Activated CD8-positive, alpha-beta memory T cell treated with anti-CD3 and anti-CD28 coated beads for 48 hours (primary cell): ENCODE measurements at places on chromosomes 1 and 21.

DNA sequence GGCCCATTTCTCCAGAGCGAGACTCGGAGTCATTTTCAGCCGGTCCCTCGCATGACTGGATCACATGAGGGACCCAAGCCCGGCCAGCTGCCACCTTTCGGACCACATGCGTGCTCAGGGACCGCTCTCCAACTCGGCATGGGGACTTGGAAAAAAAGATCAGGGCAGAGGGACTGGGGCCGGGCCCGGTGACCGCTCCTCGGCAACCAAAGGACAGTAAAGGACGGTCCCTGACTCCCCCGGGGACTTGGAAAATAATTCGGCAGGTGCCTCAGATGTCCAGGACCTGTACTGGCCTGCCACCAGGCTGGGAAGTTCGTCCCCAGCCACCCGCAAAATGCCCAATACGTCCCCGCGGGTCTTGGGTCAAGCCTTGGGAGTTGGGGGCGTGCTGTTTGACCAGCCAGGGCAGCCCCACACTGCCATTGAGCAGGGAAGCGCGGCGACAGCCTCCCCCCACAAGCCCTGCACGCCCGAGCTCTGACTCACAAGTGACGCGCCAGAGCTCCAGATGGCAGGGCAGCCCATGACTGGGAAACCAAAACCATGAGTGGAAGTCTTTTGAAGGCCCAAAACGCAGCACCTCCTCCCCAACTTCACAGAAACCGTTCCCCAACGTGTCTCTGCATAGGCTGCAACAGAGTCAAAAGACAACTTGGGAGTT is 134.5 kb downstream of the LIPI start:
- no peak for DNase-seq

GRCh38 chr21:25911730-25912401 is 177.1 kb downstream of the GABPA start:
- no peak for DNase-seq

- no peak for DNase-seq
Measured at GRCh38 chr1:209015092-209015491, 568.4 kb upstream of the CAMK1G start.

DNA sequence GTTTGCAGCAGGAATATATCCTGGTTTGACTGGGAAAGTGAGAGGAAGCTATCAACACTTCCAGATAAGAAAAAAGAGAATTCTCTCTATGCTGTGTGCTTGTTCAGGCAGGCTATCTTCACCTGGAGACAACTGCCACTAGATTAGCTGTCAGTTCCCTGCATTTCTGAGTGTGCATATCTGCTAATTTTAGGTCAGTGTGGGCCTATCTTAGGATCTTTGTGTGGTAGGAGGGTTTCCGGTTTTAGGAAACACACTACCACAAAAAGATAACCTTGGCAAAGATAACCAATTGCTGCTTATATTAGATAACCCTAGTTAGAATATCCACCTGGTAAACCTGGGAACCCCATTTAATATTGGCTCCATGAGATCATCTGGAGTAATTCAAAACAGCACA is 22.5 kb upstream of the GBP5 start:
- DNase-seq, result no peak

DNA sequence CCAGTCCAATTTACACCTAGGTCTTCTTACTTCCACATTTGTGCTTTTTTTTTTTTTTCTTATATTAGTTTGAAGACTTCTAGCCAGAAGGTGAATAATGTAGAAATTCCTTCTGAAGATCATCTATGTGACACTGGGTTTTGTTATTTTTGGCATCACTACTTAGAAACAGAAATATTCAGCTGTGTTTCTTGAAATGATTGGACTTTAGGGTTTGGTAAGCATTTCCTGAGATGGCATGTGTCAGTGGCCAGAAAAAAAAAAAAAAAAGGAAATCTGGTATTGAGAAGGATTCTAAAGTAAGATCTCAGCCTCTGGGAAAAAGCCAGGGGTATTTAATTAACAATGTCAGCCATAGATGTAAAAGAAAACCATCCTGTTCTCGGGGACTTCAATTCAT is 43.4 kb upstream of the LRRC8C start:
- no peak for DNase-seq

DNA sequence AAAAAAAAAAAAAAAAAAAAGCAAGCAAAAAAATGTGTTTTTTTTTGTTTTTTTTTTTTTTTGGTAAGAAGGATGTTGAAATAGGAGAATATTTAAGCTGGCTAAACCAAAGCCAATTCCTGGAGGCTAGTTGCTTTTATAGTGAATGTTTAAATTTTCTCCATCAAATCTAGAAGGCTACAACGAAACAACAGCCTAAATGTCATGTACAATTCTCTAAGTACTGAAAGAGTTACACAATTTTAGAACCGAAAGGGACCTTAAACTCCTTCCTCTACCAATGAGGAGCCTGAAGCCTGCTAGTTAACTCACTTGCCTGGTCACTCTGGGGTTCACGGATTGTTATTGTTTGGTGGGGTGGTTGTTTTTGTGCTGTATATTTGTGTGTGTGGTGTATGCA is 3.5 kb downstream of the WLS start:
- no peak for DNase-seq

DNA sequence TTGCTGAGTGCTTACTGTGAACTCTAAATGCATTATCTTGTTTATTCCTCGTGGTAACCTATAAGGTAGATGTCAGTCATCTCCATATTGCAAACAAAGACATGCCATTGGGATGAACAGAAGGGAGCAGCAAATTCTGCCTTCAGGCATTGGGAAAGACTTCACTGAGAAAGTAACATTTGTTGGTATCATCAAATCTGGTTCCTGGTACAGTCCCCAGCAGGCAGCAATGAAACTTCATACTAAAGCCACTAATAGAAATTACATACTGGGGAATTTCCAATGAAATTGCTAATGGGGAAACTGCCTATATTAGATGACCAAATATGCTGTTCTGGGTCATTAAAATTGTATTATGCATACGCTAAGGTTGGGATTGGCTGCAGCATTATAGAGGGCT is 47.3 kb upstream of the ST6GALNAC5 start:
- DNase-seq, result no peak

DNA sequence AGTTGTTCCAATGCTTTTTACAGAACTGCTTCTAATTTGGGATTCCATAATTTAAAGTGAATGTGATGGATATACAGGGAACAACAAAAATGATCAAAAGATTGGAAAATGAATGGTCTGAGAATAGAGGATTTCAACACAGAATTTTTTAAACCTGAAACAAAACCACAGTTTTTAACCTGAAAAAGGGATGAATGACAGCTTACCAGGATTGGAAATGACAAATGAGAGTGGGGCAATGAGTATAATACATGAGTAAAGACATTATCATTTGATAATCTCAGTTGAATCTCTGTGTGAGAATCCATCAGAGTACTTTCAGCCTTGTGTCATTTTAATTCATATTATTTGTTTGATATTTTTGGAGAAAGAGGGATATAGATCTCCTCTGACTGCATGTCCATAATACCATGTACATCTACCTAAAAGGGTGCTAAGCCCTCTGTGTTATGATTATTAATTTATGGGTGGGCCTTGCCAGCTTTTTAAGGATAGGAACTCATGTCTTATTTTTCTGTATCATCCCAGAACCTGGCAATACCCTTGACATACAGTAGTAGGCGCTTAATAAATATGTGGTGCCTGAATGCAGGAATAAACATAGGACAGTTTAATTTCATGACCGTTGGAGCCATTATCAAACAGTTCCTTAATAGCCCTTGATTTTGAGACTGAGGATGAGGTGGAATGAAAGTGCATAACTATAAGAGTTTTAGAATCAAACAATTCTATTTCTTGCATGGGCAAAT is 12.4 kb upstream of the ATP6V1G3 start:
- no peak for DNase-seq

DNA sequence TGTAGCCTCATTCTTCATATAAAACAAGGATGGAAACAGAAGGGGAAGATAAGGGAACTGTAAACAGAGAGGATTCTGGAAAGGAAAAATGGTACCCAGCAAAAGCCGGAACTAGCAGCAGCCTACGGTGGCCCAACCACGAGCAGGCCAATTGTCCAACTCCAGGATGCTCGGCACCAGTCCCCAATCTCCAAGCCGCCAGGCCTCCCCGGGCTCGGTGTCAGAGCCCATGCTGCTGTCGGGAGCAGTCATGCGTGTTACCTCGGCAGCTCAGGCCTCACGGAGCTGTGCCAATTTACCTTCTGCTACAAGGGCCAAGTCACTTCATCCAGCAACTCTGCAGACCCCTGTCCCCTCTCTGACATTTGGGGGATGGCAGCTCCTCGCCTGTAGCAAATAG is 130.8 kb downstream of the ZBTB18 start:
- DNase-seq, result no peak

DNA sequence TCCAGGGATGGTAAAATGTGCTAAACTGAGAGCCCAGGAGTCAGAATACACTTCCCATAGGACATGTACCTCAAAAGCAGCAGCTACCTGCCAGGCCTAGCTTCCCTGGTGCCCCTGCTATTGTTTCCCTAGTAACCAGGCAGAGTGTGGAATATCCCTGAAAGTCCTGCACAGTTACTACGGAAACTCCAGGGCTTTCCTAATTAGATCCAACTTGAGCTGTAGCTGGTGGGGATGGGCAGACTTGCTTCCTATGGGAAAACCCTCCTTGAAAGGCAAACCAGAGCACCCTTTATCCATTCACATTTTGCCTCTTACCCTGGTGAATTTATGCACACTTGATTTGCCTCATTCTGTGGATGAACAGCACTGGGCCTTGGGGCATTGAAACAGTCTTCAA is 559.9 kb upstream of the PBX1 start:
- DNase-seq, result no peak

- DNase-seq, result no peak
Measured at GRCh38 chr1:4796161-4797015, 142.0 kb downstream of the AJAP1 start.

DNA sequence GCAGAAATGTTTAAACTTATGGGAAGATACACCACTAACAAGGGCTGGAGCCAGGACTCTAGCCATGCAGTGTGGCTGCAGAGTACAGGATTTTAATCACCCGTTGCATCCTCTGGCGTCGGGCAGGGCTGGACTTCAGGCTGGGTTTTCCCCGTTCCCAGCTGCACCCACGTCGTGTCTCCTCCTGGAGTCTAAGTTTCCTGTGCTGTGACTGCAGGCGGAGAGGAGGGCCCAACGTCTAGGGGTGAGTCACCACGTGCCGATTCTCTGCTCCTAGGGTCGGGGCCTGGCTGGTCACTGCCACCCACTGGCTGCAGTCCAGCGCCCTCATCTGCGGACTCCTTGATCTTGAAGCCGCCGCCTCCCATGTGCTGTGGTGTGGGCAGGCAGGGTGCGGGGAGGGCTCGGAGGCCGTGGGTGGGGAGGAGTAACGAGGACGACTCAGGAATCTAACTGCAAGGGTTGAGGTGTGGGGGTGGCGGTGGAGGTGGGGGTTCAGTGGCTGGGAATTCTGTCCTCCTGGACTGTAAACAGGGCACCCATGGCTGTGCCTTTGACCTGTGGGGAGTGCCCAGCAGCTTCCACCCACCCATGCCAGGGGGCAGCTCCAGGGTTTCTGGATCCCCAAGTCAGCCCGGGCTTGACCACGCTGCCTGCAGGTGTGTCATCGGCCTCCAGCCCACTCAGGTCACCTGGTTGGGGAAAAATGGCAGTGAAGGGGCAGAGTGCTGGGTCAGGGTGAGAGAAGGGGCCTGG is 77.8 kb downstream of the ALPL start:
- DNase-seq, result no peak

GRCh38 chr1:112769611-112770010 is 54.5 kb upstream of the PPM1J start:
- no peak for DNase-seq

GRCh38 chr1:226310637-226311195 is 1.8 kb upstream of the LIN9 start:
- DNase-seq, result no peak

DNA sequence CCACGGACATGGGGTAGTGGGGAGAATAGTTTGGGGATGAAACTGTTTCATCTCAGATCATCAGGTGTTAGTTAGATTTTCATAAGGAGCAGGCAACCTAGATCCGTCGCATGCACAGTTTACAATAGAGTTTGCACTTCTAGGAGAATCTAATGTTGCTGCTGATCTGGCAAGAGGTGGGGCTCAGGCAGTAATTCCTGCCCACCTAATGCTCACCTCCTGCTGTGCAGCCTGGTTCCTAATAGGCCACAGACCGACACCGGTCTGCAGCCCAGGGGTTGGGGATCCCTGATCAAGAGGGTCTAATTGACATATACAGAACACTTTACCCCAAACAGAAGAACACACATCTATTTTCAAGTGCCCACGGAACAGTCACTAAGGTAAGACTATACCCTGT is 275.1 kb downstream of the PTPRU start:
- no peak for DNase-seq

DNA sequence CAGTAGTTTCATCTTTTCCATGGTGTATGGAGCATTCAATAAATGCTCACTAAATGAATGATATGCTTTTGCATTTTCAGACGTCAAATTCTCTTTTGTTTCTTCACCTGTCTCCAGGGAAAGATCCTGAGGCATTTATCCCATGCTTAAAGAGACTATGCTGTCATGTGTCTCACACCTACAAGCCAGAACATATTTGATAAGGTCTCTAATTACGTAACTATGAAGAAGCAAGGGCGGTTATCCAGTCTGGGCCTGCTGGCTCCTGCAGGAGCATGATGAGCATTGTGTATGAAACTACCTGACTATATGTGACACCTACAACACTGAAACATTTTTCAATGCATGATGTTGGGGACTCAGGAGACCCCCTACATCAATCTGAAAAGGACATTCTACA is 51.8 kb downstream of the FBXO42 start:
- DNase-seq, result no peak

- no peak for DNase-seq
Measured at GRCh38 chr1:203858055-203858454, 3.3 kb upstream of the SNRPE start.

DNA sequence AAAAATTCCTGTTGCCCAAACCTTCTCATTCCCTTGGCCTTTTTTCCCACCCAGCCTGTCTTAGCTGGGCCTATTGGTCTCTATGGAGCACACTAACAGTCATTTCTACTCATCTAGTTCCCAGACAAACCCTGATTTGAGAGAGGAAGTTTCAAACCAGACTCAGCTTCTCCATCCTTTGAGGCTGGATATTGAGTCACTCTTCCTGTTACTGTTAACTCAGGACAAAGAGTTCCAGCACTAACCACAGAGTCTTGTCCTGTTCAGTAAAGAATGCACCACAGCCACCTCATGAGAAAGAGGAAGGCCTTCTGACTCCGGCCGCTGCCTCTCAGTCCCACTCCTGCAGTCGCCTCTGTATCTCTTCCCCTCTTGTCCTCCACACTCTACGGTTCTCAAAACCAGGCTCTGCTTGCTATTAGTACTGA is 137.8 kb downstream of the PTPRC start:
- DNase-seq, result no peak

DNA sequence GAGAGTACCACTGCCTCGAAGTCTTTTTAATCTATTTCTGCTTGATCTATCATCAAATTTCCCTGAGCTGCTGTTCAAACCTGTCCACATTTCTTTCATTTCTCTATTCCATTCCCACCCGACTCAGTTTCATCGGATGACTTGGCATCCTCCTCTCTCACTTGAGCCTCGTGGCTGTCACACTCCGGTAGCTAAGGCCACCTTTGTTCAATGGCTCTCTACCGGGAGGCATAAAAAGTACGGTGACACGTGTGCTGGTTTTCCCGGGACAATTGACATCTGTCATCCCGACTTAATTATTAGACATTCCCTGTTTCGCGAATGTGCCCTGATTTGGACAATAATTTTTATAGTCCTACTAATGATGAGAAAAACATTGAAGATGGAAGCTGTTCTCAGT is 22.6 kb downstream of the MIS18A start:
- no peak for DNase-seq
